ENCODE measurements at places on chromosomes 7 and 10.

DNA sequence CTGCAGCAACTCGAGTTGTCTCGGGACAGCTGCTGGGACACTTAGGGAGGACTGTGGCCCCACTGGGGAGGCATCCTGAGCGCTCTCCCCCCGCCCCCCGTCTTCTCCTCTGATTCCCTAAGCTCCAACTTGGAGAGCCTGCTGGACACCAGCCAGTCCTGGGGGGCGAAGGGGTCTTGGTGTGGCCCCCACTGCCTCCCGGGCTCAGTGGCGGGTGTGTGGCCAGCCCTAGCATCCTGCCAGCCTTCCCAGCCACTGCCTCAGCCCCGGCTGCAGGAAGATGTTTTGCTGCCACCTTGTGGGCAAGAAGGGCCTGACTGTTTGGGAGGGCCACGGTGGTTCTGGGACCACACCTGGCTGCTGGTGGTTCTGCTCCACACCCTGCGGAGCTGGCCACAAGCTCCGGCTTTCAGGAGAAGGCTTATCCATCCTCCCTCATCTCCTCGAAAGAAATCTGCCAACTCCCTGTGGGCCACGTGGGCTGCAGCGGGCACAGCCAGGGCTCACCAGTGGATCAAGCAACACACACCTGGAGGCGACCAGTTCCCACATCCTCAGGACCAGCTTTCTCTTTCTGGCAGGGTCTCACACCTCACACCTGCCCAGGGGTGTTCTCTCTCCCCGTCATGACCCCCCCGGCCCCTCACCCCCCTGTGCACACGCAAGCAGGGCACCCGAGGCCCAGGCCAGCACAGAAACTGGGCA, 24.8 kb downstream of the AGAP3 start:
- DNase-seq, result peak; percentile 76

DNA sequence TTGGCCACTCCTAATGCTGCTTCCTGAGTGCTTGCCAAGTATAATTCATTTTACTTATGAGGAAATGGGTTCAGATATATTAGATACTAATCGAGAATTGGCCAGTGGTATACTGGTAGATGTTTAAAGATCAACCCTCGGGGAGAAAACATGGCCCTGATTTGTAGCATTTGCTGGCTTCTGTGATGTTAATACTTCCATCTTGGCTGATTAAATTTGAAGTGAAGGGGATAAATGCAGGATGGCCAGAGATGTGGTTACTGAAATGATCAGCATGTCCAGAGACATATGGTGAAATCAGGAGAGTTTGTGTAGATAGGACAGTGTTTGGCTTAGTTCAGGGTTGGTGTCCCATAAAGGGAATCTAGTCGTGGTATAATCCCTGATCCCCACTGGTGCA, 11.2 kb downstream of the UBE2D4 start:
- no peak for DNase-seq

DNA sequence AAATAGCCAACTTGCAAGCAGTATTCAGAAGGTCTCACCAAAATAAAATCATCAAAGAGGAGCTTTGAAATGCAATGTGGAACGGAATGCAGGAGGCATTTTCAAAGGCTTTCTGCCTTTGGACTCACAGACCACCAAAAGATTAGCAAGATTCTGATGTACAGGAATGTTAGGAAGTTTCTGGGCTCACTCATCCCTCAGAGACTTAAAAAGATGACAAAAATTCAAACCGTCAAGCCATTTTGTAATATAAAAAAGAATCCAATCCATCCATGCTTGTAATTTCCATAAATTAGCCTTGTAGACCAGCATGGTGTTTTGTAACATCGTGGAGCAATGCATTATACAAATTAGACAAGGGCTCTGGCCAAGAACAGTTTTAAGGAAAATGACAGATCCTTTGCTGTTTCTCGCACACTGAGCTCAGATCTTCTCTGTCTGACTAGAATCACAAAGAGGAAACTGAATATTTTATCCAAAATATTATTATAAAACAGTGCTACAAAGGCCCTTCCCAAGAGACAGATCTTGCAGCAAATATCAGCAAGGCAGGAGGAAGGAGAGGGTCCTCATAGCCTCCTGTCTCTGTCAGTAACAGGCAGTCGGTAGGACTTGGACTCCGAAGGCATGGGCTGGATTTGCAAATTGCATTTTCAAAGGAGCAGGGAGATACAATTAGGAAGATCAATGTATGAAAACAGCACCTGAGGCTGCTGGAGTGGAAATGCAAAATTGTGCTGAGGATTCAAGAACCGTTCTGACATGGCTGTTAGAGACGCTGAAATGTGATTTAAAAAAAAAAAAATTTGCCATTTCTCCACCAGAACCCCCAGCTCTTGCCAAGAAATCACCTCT, 57.4 kb upstream of the NRP1 start:
- no peak for DNase-seq

- no peak for DNase-seq
Observed at GRCh38 chr10:4701016-4701415, 125.0 kb upstream of the AKR1E2 start.

DNA sequence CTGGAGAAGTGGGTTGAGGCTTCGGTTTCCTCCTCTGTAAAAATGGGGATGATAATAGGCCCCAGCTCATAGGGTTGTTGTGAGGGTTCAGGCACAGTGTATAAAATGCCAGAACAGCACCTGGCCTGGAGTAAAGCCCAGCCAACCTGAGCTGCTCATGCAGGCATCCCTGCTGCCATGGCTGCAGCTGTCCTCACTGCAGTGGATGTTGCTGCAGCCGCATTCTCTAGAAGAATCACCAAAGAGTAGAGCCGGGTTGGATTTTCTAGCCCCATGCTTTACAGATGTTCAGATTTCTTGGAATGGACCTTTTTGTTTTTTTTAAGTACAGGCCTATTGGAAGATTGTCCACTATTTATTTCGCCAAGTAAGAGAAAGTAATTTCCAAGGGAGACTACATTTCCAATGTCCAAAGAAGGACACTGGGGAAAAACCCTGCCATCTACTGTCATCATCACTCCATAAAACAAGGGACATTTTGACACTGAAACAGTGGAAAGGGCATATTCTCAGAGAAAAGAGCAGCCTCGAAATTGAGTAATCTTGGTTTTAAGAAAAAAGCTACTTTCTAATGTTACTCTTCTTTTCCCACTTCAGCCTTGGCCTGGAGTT, 147.5 kb upstream of the TCF7L2 start:
- DNase-seq, result no peak

GRCh38 chr10:61472090-61472674, 19.0 kb upstream of the TMEM26 start:
- no peak for DNase-seq

DNA sequence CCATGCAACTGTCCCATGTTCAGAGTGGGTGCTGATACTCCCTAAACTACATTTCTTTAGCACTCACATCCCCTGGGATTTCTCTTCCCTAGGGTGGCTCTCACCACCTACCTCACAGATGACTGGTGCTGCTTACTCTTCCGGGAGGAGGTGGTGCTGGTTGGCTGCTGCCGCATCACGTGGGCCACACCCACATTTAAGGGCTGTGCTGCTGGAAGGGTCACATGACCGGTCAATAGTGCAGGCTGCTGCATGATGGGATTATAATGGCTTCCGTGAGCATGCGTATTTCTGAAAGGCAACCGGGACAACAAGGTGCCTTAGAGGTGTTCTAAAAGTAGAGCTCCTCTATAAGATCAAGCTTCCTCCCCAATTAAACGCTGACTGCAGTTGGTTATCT, 76.8 kb downstream of the CLEC2L start:
- no peak for DNase-seq

Measured in CD4-positive, alpha-beta T cell treated with Interleukin-15 for 4 hours (primary cell).